ENCODE measurements at places on chromosomes 3 and 15.

DNA sequence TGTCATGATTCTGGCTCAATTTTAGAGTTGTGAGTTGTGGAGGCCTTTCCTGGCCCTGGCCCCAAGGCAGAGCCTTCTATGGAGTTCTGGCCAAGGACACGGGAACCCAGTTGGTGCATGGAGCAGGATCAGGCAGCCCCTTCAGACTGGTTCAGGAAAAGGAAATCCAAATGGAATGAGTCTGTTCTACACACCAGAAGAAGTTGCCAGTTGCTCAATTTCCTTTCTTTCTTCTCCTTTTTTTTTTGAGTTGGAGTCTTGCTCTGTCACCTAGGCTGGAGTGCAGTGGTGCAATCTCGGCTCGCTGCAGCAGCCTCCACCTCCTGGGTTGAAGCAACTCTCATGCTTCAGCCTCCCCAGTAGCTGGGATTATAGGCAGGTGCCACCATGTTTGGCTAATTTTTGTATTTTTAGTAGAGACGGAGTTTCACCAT, 28.9 kb upstream of the BHLHE40 start:
- no peak for DNase-seq

GRCh38 chr3:132556508-132557159, 40.4 kb upstream of the ACKR4 start:
- no peak for DNase-seq

DNA sequence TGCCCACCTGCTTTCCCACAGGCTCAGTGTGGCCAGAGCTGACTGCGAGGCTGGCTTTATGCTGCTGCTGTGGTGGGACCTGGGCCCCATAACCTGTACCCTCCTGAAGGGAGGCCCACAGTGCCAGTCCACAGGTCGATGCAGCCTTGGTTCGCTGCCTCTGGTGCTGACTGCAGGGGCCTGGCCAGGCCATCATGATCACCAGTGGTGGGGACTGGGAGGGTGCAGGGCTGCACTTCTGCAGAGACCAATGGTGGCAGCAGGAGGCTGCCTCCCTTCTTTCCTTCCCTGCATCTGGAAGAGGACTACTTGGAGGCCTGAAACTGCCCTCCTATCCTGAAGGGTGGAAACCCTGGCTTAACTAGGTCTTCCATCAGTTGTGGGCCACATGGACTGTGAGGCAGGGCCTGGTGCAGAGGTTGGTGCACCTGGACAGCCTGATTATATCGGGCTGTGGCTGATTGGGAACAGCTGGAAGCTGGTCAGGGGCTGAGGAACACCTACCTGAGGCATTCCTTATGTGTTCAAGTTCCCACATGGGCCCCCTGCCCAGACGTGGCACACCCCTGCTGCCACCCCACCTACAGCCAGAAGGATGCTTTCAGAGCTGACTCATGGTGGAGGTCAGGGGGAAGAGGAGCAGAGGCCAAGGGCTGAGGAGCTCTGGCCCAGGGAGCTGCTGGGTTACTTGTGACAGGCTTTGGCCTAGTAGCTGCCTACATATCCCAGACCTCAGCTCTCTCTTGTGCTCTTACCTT, 29.8 kb downstream of the POMGNT2 start:
- DNase-seq: no peak

- peak; percentile 72 for DNase-seq
Observed at GRCh38 chr3:176814285-176814684, 383.0 kb downstream of the TBL1XR1 start.

DNA sequence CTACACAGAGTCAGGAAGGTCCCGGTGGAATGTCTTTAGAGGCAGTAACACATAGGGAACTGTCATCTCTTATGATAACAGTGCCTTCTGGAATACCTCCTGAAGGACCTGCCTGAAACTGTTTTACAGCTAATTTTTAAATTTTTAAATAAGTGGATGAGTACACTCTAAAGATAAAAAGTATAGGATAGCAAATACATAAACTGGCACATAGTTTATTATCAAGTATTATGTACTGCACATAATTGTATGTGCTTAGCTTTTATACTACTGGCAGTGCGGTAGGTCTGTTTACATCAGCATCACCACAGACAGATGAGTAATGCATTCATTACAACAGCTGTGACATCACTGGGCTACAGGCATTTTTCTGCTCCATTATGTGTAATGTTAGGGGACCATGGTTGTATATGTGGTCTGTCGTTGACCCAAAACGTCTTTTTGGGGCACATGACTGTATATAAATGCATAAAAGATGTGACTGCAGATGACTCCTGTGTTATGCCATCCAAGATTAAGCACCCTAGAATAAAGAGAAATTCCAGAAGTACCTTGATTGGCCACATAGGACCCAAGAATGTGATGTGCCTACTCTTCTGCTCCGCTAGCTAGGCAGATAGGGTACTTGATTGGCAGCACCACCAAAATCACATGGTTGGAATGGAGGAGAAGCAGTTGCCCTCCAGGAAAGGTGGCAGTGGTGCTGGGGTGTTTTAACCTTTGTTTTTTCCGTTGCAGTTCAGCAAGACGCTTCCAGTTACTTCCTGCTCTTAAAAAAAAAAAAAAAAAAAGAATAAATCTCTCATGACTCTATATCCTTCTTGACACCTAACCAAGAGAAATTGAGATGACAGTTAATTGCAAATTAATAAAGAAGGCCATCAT, 3.3 kb downstream of the VPS8 start:
- DNase-seq: no peak
